Gastrocnemius medialis (tissue), 4 donors: ENCODE measurements at places on chromosomes 7 and 10. TPM values are rescaled to one million over a fixed set of nuclear protein-coding genes. Genes with fewer than 3 reads are reported as not detected.

GRCh38 chr10:101686133-101686925 is 8.6 kb downstream of the FBXW4 start:
- DNase-seq, result no peak

The FZD1 gene
- 3.4 TPM for total RNA-seq

GRCh38 chr7:2944739-2945138 is 98.9 kb downstream of the CARD11 start:
- no peak for DNase-seq

DNA sequence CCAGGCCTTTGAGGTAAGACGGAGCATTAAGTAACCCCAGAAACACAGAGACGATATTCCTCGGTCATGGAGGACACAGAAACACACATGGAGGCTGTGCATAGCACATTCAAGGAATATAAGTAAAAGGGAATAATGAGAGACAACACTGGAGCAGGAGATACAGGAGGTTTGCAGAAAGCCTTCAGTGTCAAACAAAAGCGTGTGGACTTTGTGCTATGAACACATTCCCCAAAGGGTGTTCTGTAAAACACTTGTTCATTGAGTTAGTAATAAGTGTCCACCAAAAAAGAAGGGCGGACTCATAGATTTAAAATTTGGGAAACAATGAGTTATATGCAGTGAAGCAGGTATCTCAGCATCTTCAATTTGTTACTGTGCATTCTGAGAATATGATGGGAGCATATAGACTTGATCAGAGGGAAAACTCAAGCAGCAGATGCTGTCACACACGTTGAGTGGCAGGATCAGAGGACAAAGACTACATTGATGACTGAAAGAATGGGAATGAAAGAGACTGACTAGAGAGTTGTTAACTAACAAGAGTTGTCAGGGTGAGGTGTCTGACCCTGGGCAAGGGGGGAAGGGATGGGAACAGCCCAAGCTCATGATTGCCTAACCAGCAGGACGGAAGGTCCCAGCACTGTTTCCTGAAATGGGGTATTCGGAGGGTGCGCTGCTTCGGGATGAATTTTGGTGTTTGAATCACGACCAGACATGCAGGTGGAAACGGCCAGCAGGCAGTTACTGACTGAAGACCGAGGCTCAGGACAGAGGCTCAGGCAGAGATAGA is 85.2 kb upstream of the VIPR2 start:
- no peak for DNase-seq

GRCh38 chr10:127119936-127120335 is 76.5 kb downstream of the INSYN2A start:
- no peak for DNase-seq

DNA sequence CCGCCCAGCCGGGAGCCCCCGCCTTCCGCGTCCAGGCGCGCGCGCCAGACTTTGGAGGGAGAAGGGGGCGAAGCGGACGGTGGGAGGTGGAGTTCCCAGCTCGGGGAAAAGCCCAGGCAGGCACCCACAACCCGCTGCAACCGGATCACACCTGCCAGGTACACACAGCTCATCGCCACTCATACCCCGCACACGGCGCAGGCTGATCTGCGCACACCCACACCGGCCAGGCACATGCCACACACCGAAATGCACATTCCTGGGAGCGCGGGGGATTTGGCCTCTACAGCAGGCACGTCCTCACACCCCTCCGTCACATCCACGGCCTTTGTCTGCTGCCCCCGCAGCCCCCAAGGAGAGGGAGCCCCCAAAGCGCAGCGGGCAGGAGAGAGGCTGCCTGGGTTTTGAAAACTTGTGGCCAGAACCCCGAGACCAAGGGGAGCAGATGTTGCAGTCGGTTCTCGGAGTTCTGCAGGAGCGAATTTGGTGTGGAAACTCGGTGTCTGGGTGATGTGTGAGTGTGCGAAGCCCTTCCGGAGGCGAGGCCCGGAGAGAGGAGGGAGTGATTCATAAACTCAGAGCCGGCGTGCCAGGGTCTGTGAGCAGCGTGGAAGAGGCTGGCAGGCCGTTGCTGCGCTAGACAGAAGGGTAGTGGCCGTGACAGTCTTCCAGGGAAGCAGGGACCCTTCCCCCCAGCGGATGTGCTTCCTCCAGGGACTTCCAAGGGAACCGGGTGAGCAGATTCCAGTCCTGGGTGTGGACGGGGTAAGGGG is 734 bp downstream of the CHST3 start:
- no peak for DNase-seq

- no peak for DNase-seq
Observed at GRCh38 chr7:9407816-9408215, 974.4 kb downstream of the NXPH1 start.

GRCh38 chr10:85124603-85125051 is 796.2 kb downstream of the CCSER2 start:
- DNase-seq, result no peak

The CFAP43 gene
- total RNA-seq, result not detected

DNA sequence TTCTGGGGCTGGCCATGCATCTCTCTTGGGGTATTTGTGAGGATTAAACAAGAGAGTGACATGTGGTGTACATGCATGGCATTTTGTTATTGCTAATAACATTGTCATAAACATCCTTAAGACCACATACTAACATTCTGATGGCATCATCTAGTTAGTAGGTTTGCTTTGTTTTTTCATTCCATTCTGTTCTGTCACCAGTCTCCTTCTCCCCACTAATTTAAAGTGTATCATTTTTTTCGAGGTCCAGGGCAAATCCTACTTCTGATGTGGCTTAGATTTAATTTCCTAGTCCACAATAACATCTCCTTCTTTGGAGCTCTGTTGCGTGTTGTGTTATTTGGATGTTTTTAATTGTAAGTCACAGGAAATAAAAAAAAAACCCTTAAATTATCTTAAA is 248.1 kb downstream of the LRMDA start:
- DNase-seq, result no peak

The SPDYE5 gene
- not detected for total RNA-seq

The CRCP gene
- 19.2 TPM for total RNA-seq

DNA sequence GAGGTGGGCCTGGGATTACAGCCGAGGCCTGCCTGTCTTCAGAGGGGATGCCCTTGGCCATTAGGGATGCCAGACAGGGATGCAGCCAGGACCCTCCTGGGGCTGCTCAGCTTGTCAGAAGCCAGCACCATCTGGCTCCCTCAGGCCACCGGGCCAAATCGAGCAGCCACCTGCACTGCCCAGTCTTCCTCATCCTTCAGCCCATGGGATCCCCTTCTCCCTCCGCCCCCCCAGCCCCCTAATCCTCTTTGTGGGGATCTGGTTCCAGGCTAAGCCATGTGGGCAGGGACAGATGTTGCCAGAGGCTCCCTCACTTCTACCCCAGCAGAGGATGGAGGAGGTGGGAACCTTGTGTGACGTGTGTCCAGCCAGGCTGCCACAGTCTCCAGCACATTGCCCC is 137.4 kb upstream of the PPIF start:
- DNase-seq, result no peak

The UPK3B gene
- 0.22 TPM for total RNA-seq

The HOXA1 gene
- not detected for total RNA-seq

DNA sequence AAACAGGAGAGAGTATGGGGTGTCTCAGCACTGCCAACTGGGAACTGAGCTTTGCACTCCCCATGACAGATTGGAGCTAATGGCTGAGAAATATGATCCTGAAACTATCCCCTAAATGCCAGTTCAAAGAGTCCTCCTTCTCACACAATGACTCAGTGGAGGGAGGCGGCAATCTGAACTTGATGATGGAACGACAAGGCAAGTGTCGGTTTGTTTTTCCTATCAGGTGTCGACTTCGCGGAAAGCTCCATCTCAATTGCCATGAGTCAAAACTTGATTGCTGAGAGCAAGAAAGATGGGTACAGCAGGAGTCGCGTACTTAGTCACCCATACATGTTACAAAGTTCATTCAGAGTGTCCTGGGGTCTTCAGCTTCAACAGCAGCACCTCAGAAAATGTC is 52.5 kb downstream of the NPY start:
- DNase-seq, result peak; percentile 40

- no peak for DNase-seq
Observed at GRCh38 chr10:17779784-17780183, 27.8 kb downstream of the TMEM236 start.

The UTF1 gene
- total RNA-seq, result not detected

GRCh38 chr10:130329792-130330191 is 193.6 kb downstream of the GLRX3 start:
- DNase-seq, result no peak

The PON3 gene
- total RNA-seq, result 0.61 TPM

The BTAF1 gene
- 23.7 TPM for total RNA-seq

The NCF1 gene
- total RNA-seq, result 0.55 TPM

GRCh38 chr7:120185940-120186682 is 86.9 kb upstream of the KCND2 start:
- DNase-seq, result no peak

The FGF8 gene
- total RNA-seq, result not detected

- no peak for DNase-seq
Observed at GRCh38 chr10:42632564-42632963, 5.8 kb downstream of the ZNF33B start.

DNA sequence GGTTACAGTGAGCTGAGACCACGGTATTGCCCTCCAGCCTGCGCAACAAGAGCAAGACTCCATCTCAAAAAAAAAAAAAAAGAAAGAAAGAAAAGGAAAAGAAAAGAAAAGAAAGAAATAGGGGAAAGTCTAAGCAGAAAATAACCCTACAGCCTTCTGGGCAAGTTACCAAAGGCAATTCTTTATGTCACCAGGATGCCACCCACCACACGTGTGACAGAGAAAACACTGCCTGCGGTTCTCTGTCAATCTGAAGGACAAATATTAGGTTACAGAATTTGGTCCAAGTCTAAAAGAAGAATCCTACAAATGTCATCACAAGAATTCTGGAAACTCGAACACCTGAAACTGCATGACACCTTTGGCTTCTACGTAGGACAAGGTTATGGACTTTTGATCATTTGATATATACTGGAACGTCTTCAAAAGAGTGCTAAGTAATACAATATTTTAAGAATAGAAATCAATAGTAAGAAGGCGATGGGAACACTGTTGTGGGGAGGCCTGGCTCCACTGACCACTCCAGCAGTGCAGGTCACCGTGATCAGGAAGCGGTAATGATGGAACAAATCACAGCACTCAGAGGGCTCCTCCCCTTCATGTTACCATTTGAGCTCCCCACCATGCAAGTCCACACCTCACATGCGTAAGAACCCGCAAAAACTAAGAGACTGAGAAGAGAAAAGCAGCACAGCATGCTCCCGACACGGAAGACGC is 75.8 kb downstream of the MAD1L1 start:
- no peak for DNase-seq

- no peak for DNase-seq
Observed at GRCh38 chr10:63703113-63703670, 182.0 kb downstream of the REEP3 start.

DNA sequence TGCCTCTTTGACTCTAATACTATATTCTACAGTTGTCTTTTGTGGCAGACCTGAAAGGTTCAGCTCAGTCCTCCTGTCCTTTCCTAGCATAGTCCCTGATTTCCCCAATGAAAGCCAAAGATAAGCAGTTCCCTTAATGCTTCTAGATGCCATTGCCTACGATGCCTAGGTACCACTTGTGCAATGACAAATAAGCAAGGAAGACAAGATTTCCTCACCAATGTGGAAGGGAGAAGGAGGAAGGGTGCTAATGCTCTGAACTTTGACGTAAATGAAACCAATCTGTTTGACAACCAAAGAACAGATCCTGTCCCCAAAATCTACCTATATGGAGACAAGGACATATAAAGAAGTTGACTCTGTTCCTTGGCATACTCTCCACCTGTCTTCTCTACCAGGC is 393.3 kb downstream of the KCNMA1 start:
- no peak for DNase-seq

DNA sequence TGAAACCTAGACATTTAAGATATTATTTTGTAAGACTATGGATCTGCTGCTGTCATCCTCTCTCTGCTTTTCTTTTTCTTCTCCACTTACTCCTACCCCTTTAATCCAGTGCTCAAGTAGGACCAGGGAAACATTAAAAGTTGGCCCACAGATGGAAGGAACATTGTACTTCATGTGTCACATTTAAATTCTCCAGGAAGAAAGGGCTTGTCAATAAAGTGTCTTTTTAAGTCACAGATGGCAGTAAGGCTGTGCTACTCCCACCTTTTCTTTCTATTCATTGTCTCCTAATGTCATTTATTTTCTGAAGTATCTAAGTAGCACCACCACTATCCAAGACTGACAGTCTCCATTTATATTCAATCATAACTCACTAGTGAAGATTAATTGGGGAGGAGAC is 737.7 kb upstream of the C7orf33 start:
- no peak for DNase-seq

DNA sequence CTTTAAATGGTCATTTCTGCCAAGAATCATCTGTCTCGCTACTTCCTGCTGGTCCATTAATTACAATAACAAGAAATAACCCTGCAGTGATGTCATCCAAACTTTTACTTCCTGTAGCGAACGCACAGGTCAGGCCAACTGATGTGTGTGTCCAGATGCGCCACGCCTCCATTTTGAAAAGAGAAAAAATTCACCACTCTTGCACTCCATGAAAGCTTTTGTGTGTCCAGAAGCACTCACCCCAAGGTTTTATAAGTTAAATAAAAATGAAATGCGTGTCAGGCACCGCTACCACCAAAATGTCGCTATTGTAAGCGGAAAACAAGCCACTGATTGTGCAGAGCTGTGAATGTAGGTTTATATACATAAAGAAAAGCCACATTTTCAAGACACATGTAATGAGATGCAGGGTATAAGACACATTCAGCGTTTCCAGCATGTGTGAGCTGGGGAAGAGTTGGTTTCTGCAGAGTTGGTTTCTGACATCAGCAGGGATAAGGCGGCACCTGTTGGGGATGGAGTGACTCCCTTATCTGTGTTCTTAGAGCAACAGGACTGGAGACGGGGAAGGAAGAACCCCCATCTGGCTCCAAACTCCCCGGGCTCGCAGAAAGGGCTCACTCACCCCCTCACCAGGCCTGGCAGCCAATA is 83.3 kb downstream of the CTBP2 start:
- peak; percentile 9 for DNase-seq

The NAPEPLD gene
- 2.3 TPM for total RNA-seq

DNA sequence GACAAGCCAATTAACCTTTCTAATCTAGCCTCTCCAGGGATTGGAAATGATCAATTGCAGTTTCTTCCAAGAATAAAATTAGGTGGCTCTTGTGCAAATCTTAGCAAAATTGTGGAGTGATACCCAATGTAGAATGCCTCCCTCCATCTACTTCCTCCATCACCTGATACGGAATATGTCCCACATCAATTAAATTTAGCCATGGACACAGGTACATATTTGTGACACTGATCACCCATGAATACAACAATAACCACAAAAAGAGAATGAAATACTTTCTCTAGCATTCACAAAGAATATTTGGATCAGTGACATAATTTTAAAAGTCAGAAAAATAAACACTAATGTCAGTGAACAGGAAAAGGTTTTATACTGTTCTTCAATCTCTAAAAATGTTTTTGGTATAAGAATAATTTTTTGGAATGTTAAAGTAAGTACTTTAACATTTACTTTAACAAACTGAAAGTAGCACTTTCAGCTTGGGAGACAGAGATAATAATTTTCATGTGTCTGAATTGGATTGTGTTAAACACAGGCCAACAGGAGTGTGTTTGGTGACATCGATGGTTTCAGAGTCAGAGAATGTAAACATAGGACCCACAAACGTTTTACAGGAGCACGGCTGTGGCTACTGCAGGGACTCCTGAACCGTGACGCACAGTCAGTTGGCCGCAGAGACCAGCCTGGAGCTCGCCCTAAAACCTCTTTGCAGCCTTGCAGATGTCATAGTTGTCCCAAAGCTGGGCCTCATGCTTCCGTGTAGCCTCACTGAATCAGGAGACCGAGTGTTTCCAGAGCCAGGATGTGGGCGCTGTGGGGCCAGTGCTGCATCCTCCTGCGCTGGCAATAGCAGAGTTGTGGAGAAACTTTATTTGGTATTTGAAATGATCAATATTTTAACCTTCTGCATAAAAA is 7.2 kb downstream of the RBM20 start:
- DNase-seq, result peak; percentile 57

GRCh38 chr10:18059826-18060559 is 80.2 kb upstream of the CACNB2 start:
- no peak for DNase-seq
